Activated T-helper 1 cell treated with Interleukin-2 at 50 U/mL for 16 hours (primary cell): ENCODE measurements at places on chromosomes 4 and X.

- no peak for DNase-seq
These were observed 5.1 kb upstream of the ASB9 start for GRCh38 chrX:15274946-15275345.

DNA sequence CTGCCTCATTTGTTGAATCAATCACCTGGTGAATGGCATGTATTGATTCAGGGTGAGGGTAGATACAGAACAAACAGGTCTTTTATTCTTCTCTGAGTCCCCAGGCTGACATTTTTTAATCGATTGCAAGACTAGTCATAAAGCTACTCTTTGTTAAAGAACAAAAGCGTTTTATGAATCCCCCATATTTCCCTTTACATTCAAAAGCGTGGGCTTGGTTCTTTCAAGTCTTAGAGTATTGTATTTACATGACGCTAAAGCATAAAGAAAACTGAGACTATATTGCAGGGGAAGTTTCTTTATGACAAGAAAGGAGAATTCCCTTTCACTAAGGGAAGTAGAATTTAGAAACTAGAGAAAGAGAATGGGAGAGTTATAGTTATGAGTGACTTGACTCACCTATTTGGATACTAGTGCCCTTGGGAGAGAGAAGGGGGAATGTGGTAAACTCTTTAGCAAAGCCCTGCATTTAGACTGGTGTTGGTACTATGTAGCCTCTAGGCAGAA is 69.3 kb upstream of the PDE5A start:
- DNase-seq = no peak

GRCh38 chr4:112094330-112094729 is 50.9 kb upstream of the FAM241A start:
- no peak for DNase-seq

DNA sequence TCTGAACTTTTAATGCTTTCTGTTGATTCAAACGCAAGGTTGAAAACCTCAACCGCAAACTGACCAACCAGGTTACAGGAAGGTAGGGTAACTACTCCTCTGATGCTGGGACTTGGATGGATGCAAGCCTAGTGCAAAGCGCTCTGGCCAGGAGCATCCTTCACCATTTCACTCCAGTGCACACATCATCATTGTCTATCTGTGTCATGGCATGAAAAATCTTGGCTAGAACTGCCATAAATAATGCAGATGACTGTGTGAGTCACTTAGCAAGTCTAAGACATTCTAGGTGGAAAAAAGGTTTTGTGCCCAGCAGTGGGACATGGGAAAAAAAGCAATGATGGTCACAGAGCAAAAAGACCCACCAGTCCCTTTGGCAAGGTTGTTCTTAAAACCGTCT is 10.9 kb downstream of the ADGRA3 start:
- no peak for DNase-seq

DNA sequence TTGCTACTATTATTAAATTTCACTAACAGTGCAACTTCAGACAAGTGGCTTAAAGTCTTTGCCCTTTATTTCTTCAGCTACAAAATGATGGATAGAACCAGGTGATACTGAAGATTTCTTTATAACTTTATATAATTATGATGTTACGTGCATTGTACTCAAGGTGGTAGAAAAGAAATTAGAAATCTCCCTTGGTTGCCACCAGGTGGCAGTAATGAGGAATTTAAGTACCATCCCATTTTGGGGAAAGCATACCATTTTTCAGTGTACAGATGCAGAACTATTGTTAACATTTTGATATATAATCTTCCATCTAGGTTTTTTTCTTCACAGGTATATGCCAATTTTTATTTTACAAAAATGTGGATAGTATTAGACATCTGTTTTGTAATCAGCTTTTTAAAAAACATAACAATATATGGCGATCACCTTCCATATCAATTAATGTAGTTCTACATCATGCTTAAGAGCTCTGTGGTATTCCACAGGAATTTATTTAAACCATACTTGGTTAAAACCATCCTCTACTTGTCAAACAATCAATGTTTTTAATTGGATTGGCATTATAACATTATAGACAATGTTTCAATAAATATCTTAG is 37.7 kb upstream of the RAB33B start:
- DNase-seq = no peak

DNA sequence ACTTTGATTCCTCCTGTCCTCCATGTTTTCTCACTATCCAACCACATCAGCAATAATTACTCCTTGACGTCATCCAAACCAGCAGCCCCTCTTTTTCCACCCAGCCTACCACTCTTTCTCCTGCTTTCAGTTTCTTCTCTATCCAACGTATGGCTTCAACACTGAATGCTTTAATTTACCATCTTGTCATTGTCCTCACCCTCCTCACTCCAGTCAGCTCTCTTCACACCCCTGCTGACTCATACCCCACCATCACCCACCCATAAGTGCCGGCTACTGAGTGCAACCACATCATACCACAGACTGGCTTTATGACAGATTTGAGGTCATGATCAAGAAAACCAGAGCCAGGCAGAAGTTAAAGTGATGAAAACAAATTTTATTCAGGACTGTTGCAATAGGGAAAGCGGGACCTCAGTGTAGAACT is 9.8 kb upstream of the ANXA5 start:
- no peak for DNase-seq

DNA sequence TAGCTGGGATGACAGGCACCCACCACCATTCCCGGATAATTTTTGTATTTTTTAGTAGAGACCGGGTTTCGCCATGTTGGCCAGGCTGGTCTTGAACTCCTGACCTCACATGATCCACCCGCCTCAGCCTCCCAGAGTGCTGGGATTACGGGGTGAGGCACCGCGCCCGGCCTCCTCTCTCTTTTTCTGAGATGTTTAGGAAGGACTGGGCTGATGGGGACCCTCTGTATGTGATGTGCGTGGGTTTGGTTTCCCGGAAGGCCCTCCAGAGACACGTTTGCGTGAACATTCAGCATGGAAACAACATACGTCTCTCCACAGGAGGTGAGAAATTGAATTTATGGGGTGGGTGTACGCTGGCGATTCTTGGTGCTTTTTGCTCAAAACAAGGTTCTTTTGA is 18.6 kb downstream of the SHOX start:
- no peak for DNase-seq

DNA sequence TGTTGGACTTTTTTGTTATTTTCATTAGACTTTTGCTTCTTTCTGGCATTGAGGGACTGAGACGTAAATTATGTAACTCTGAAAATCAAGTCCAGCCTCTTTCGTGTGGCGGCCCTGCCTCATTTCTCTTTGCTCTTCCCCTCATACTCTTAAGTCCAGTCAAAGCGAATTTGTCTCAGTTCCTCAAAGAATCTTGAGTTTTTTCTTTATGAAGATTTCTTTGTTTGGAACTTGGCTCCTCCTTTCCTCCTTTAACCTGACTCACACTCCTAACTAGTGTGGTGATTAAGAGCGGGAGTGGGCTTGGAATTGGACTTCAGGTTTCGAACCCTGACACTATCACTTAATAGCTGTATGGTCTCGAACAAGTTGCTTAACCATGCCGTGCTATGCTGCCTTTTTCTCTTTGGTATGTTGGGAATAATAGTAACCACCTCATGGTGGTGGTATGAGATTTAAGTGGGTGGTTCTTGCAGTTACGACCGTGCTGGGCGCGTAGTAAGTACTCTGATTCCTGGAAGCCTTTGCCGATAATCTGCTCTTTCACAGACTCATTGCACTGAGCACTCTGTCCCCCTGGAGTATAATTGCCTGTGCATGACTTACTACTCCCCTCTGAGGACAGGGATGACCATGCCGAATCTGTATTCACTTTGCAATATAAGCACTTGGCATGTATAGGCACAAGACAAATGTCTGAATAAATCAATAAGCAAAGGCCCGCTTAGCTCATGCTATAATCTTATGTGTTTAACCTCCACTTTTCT is 19.1 kb downstream of the FNIP2 start:
- no peak for DNase-seq

DNA sequence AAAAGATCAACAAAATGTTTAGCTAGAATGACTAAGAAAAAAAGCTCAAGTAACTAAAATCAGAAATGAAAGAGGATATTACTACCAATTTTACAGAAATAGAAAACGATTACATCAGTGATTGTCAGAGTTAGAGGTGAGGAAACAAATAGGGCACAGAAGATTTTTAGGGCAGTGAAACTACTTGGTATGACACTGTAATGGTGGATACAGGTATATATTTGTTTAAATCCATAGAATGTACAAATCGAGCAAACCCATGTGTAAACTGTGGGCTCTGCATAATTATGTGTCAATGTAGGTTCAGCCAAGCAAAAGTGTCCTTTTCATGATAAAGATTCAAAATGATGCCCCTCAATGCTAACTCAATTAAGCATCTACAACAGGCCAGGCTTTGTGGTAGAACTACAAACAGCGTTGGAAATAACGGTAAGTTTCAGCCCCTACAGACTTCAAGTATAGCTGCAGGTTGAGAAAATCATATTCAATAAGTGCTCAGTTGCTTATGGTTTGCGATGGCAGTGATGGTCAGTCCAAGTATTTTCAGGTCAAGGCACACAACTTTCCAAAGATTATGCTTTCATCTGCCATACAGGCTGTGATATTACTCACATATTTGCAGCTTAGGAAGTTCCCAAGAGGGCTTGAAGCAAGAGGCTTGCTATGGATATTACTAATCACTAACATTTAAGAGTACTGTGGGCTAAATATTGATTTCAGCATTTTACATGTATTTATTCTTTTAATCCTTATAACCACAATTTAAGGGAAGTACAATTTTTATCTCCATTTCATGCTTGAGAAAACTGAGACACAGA is 158.6 kb downstream of the TET2 start:
- DNase-seq = no peak

GRCh38 chrX:33211356-33212260 is at the start of gene DMD:
TSS of gene DMD (minus strand) at chrX:33211549. CDS start at chrX:33211312, 237 bp downstream.
- no peak for DNase-seq

GRCh38 chrX:11478026-11478425 is 184.8 kb downstream of the AMELX start:
- DNase-seq = no peak

DNA sequence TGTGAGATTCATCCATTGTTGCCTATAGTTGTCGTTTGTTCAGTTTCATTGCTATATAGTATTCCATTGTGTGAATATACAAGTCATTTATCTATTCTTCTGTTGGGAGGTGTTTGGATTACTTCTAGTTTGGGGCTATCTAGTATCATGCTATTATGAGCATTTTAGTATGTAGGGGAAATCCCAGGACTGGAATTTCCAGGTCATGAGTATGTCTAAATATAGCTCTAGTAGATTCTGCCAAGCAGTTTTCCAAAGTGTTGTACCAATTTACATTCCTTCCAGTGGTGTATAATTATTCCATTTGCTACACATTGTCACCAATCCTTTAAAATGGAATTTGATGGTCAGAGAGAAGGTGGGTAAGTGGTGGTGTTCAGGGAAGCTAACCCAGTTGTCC is 30.1 kb downstream of the EGFL6 start:
- no peak for DNase-seq

GRCh38 chrX:47637546-47638195 is 7.9 kb upstream of the CFP start:
- no peak for DNase-seq

DNA sequence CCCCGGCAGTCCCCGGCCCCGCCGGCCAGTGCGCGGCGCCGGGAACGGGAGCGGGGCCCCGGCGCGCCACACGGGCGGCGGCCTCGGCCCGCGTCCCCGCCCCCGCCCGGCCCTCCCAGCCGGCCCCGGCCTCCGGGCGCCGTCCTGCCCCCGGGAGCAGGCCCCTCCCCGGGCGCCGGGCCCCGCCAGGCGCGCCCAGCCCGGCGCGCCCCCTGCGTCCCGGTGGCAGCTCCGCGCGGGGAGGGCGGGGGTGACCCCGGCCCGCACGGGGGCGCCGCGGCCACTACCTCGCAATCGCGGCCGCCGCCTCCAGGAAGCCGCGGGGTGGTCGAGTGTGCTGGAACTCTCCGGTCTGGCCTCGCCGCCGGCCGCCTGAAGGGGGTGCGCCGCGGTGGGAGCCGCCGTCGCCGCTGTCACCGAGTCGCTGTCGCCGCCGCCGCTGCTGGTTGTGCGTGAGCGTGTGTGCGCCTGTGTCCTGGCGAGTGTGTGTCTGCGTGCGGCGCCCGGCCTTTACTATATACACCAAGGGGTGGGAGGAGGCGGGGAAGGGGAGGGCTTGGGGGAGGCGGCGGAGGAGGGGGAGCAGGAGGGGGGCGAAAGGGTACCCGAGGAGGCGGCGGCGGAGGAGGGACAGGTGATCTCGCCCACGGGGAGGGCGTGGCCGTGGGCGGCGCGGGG is at the start of gene RAI2:
Gene RAI2 (minus strand): TSS at position 488 of the 678 bp plus-strand sequence. CDS start 59,288 bp downstream, outside the sequence.
- no peak for DNase-seq

GRCh38 chr4:181301735-181302710 is 941.2 kb upstream of the TENM3 start:
- no peak for DNase-seq

DNA sequence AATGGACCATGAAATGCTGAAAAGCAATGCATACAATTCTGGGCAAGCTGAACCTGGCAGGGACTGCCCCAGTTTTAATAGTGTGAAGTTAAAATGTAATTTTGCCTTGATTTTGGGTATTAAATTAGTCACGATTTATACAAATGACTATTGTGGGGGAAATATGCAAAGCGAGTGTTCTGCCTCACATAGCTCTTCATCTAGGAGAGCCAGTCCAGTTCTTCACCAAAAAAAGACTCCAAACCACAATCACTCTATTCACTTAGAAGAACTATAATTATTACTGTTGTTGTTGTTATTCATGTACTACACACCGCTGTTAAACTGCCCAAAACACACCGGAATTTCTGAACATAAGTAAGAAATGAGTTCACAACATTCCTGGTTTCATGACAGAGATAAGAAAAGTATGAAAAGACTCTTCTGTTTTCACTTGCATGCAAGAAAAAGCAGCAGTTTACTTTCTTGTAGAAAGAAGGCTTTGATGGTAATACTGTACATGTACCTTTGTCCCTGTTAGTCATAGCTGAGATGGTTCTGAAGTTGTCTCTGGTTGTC is 101.9 kb downstream of the QRFPR start:
- no peak for DNase-seq

DNA sequence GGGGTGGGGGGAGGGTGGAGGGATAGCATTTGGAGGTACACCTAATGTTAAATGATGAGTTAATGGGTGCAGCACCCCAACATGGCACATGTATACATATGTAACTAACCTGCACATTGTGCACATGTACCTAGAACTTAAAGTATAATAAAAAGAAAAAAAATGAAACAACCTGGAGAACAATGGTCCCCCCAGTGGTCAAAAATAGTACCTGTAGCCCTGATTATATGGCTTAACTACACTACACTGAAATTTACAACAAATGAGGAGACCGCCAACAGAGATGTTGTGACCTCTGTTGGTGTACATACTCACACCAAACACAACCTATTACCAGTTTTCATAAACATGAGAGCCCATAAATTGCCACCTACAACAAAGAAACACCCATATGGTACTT is 7.3 kb upstream of the MAGEE1 start:
- DNase-seq = no peak

DNA sequence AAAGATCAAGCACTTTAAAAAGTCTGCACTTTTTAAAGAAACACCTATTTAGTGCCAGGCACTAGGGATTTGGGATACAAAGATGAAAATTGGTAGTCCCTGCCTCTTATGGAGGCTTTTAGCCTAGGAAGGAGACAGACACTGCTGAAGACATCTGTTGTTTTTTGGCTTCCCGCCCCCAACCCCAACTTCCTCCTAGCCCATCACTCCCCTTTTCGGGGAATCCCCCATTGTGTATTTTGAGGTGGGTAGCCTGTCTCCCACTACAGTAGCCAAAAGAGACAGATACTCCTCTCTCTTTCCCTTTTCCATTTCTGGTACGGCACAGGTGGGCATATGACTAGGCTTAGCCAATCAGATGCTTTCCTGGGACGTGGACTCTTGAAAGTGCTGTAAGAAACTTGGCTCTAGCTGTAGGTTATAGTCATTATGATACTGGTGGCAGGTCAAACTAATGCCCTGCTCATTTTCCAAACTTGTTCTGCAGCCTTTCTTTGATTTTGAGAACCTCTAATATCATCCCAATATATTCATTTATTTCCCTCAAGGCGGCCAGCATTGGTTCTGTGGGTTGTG is 194.6 kb upstream of the RBPJ start:
- DNase-seq = no peak
